AG20443 (cell line): ENCODE measurements at places on chromosomes 3 and 15.

DNA sequence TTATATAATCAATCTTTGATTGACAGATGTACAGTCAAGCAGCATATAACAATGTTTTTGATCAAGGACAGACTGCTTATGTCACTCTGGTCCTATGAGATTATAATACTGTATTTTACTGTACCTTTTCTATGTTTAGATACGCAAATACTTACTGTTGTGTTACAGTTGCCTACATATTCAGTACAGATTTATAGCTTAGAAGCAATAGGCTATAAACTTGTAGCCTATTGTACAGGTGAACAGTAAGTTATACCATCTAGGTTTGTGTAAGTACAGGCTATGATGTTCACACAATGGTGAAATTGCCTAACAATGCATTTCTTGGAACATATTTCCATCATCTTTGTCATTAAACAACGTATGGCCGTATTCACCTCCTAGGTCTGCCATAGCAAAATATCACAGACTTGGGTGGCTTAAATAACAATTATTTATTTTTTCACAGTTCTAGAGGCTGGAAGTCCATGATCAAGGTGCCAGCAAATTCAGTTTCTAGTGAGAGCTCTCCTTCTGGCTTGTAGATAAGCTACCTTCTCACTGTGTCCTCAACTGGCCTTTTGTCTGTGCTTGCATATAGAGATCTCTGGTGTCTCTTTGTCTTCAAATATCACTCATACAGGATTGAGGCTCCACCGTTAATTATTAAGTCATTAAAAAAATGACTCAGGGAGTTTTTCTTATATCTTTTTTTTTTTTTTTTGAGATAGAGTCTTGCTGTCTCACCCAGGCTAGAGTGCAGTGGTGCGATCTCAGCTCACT, 89.1 kb downstream of the EBLN2 start:
- no peak for DNase-seq

GRCh38 chr3:51389423-51390183, 1.5 kb upstream of the RBM15B start:
- peak; percentile 64 for DNase-seq

DNA sequence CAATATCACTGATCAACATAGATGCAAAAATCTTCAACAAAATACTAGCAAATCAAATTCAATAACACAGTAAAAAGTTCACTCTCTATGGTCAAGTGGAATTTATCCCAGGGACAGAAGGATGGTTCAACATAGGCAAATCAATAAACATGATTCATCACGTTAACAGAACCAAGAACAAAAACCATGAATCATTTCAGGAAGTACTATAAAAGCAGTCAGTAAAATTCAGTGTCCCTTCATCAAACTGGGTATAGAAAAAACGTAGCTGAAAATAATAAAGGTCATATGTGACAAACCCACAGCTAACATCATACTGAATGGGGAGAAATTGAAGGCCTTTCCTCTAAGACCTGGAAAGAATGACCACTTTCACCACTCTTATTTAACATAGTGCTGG, 172.1 kb downstream of the POLR2M start:
- DNase-seq = no peak

- no peak for DNase-seq
Observed at GRCh38 chr3:108119398-108120104, 28.7 kb upstream of the CD47 start.

- DNase-seq = peak; percentile 59
Observed at GRCh38 chr3:113698956-113699355, 2.5 kb upstream of the USF3 start.

DNA sequence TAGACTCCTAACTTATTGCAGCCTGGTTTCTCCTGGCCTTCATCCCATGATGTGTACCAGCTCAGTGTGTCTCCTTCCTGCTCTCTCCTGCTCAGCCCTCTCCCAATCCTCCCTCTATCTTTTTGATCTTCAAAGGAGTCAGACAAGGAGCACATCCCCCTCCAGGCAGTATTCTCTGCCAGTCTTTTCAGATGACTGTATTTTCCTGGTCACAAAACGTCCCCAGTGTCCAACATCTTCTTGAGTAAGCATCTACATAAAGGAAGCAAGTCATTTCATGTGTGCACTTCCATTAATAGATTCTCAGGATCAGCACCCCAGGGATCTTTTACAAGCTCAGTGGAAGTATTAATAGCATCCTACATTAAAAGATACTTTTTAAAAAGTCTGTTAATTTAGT, 148.9 kb upstream of the THBS1 start:
- no peak for DNase-seq

- peak; percentile 87 for DNase-seq
Observed at GRCh38 chr3:175346573-175347356, 487.6 kb downstream of the NAALADL2 start.

DNA sequence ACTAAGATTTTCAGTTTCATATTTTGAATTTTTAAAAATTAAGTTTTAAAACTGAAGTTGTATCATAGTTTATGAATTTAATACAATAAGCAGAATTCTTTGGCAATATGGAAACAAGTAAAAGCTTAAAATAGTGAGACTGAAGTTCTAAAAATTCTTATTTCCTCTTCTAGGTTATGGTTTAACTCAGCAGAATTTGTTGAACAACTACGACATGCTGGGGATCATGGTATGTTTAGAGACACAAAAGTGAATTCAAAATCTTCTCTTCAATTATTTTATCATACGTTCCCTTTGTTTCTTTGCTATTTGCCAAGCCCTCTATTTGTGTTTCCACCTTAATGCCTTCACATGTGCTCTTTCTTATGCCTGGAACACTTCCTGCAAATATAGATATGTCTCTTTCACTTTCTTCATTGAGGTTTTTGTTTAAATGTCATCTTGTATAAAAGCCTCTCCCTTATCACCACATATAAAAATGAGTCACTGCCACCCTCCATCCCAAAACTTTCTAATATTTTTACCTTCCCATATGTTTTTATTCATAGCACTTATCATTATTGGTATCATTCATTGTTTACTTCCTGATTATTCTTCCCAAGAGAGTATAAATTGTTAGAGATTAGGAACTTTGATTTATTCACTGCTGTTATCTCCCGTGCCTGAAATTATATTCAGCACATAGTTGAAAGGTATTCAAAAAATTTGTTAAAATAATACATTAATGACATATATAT, 6.4 kb downstream of the SUCNR1 start:
- no peak for DNase-seq

- DNase-seq = no peak
Observed at GRCh38 chr3:188283347-188283746, 129.4 kb downstream of the LPP start.

DNA sequence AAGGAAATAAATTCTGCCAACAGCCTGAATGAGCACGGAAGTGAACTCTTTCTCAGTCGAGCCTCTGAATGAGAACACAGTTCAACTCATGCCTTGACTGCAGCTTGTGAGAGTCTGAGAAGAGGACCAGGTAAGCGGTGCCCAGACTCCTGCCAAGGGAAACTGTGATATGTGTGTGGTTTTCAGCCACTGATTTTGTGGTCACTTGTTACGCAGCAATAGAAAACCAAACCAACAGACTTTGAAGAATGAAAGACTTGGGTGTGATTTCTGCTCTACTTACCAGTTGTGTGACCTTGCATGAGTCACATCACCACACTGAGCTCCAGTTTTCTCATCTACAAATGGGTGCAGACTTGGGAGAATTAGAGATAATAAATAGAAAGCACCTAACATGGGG, 30.6 kb upstream of the FAM107A start:
- DNase-seq = no peak

DNA sequence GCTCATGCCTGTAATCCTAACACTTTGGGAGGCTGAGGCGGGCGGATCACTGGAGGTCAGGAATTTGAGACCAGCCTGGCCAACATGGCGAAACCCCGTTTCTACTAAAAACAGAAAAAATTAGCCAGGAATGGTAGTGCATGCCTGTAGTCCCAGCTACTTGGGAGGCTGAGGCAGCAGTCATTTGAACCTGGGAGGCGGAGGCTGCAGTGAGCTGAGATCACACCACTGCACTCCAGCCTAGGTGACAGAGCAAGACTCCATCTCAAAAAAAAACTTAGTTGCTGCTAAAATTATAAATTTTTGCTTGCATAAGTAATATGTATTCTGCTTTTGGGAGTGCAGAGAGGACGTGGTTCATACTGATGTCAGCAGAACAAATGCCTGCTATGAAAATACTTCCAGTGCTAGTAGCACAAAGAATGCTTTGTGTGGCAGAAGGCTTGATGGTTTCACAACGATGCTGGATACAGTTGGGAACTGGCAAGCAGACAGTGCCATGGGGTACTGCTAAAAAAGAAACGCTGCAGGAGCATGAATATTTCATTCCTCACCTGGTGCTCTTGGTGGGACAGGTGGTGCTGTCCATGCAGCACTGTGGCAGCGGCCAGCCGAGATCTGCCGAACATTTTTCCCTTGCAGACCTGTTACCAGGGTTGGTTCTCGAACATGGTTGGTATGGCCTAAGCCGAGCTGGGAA, 31.1 kb downstream of the FBXL22 start:
- DNase-seq = no peak

DNA sequence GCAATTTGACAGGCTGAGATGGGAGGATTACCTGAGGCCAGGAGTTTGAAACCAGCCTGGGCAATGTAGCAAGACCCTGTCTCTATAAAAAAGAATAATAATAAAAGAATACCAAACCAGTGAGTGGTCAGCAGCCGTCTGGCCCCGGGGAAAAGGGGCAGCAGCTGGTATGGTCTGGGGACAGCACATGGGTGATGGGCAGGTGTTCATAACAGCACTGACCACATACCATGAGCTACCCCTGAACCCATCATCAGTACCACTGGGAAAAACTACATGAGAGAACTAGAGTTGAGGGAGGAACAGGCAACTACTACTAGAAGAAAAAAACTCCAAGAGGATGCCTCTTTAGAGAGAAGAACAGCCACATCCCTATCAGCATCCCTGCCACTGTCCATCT, 40.7 kb downstream of the ARHGEF3 start:
- DNase-seq = no peak
